ENCODE measurements at places on chromosomes 2 and 18.
A peak's percentile ranks its signal among the peaks of the same experiment; 100 is the strongest.

DNA sequence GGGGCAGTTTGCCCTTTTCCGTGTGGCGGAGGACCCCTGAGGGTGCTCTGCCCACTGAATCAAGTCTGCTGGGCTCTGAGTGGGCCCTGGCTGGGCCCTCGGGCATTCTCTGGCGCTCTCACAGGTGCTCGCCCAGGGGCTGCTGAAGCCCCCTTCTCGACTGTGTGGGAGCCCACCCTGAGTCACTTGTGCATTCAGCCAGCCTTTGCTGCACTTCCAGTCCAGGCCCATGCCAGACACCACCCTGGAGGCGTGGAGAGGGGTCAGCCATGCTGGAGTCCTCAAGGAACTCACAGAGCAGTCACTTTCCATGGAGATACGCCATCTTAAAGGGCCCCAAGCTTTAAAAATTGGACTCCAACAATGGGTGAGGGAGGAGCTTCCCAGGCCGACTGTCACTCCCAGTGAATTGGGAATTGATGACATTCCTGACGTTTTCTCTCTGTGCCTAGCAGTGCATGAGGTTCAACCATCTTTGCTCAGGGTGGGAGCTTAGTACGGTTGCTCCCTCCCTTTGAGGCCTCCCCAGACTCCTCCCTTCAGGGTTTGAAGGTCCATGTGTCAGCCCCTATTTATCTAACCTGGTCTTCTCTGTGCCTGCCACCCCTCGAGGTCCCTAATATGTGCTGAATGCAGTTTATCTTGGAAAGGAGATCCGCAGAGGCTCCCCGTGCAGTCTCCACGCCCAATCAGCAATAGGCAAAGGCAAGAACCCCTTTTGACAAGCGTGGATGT is 71.8 kb upstream of the HS6ST1 start:
- DNase-seq: no peak

DNA sequence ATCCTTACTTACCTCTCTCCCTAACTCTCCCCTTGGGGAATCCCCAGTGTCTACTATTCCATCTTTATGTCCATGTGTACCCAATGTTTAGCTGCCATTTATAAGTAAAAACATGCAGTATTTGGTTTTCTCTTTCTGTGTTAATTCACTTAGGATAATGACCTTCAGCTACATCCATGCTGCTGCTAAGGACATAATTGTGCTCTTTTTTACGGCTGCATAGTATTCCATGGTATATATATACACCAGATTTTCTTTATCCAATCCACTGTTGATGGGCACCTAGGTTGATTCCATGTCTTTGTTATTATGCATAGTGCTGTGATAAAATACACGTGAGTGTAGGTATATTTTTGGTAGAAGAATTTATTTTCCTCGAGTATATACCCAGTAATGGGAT is 24.3 kb upstream of the RIOK3 start:
- DNase-seq: no peak

DNA sequence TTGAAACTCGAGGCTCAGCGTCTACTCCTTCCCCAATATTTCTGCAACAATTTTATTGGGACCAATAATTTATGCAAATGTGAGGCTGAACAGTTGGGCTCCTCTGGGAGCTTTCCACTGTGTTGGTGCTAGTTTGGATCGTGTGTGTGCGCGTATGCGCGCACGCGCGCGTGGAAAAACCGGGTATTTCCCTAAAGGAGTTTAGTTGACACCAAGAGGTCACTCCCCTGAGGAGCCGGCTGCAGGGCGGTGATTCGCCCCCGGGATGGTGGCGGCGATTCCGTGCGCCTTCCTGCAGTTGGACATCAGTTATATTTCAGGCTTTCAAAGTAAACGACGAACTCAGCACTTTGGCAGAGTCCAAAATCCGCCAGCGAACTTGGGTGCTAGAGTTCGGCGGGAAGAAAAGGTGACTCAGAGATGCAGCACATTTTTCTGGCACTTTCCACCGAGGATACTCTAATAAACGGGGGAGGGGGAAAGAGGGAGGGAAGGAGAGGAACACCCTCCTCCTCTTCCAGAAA is 186.5 kb upstream of the FANCL start:
- peak; percentile 51 for DNase-seq

DNA sequence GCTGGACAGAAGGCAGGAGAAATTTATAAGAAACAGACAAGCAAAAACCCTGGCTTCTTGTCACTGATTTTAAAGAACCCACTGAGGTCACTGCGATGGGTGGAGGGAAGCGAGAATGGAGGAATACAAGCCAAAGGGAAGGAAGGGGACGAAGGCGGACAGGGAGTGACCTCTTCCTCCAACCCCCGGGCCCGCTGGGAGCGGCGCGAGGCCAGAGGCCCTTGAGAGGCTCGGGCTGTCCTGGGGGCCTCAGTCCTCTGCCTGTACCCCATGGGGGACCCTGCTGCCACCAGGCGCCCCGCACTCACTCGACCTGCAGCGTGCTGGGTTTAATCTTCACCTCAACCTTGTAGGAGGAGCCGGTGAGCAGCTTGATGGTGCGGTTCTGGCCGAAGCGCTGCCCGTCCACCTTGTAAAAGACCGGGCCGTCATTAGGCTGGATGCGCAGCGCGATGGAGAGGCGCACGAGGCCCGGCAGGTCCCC is 793 bp downstream of the CNRIP1 start:
- DNase-seq: no peak

DNA sequence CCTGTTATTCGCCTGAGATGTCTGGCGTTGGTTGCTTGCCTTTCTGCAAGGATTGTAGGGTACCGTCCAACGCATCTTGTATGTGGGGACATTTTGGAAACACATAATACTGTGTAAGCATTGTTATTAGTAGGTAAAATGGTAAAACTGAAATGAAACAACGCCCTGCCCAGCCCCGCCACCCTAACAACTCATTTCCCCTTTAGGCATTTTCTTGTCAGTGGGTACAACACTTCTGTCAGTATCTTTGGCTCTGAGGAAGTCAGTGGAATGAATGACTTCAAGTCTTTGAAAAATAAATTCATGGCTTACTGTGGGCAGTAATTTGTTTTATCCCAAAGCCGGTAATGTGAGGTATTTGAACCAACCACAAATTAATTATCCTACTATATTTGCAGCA is 86.0 kb downstream of the FMNL2 start:
- no peak for DNase-seq

GRCh38 chr2:9010866-9011265 is 7.4 kb upstream of the MBOAT2 start:
- peak; percentile 80 for DNase-seq
